KG1 (cell line): ENCODE measurements at places on chromosomes 7 and 10.

DNA sequence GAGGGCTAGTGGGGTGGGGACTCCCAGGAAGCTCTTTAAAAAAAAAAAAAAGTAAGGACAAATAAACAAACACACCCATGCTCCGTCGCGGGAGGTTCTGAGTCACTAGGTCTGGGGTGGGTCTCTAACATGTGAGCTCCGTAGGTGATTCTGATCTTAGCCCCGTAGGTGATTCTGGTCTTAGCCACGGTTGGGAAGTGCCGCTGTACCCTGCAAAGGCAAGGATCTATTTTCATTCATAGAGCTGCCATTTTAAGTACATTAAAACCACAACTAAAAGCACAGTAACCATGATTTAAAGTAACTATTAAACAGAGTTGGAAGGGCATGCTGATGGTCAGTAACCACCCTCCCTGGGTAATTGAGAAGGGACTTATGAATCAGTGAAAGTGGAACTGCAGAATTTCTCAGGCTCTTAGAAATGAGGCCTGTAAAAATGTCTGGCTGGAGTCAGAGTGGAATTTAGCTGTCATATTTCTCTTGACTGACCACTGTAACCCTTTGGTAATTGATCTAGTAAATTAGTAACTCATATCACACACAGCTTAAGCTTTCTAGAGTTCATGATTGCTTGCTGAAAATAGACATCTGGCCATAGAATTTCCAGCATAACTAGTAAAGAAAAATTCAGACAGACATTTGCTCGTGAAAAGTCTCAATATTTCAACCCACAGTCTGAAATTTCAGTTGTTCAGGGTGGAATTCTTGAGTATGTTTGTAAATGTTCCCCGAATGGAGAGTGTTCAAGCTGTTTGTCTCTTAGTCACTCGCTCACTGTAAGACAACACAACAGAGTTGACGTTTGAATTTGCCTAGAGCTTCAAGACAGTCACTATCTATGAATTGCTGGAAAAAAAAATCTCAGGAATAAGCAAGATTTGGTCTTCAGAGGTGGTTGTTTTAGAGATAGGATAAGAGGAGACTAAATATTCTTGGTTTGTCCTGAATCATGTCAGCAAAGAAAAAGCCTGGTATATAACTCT is 34.2 kb upstream of the TCF7L2 start:
- DNase-seq = no peak

DNA sequence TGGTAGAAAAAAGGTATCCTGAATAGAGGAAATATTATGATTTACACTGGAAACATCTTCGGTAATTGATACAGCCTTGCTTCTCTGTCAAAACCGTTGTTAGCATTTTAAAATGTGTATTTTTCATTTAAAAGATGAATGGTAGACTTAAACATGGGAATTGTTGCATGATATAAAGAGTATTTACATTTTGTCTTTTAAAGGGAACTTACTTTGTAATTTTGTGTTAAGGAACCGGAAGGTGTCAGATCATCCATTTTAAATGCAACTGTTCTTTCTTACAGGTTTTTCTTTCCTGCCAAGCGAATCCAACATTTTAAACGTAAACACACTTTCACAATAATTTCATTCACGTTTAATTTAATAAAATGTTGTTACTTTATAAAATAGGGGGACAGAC is 1.8 kb upstream of the IGF2BP3 start:
- no peak for DNase-seq

GRCh38 chr7:117731455-117731854 is 141.8 kb downstream of the CTTNBP2 start:
- DNase-seq = no peak

GRCh38 chr7:106205621-106206222 is 79.1 kb downstream of the NAMPT start:
- DNase-seq = no peak

DNA sequence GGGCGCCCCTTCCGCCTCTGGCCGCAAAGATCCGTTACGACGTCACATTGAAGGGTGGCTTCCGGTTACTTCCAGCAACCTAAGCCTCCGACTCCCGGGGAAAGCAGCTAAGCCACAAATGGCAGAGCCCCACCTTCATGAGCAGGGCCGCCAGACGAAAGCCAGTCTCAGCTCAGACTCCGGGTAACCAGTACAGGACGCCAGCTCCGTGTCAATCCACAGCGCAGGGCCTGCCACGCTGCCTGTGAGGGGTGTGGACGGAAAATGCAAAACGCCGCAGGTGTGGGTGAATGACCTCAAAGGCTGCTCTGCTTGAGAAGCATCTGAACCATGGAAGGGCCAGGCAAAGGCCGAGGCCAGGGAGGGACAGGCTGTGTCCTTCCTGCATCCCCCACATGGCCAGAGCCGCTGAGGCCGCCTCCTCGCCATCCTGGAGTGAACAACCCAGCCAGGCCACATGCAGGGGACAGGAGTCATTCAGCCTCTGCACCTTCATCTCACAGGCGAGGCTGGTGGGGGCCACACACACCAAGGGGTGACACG is 53.5 kb upstream of the PPP2R2D start:
- DNase-seq = no peak

- no peak for DNase-seq
Observed at GRCh38 chr7:98051118-98051744, 55.4 kb upstream of the LMTK2 start.

DNA sequence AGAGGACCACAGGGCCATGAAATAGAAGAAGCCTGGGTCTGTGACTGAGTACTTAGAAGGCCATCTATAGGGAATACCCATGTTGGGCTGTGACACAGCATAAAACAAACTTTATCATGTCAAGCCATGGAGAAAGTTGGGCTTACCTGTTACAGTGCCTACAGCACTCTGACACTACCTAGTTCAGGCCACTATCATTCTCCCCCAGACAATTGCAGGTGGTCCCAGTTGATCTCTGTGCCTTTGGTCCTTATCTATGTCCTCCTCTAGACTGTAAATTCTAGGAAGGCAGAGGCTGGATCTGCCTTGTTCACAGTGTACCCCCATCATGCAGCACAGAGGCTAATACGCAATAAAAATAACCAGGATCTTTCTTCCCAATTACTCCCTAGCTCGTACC is 69.1 kb downstream of the GCC1 start:
- no peak for DNase-seq

DNA sequence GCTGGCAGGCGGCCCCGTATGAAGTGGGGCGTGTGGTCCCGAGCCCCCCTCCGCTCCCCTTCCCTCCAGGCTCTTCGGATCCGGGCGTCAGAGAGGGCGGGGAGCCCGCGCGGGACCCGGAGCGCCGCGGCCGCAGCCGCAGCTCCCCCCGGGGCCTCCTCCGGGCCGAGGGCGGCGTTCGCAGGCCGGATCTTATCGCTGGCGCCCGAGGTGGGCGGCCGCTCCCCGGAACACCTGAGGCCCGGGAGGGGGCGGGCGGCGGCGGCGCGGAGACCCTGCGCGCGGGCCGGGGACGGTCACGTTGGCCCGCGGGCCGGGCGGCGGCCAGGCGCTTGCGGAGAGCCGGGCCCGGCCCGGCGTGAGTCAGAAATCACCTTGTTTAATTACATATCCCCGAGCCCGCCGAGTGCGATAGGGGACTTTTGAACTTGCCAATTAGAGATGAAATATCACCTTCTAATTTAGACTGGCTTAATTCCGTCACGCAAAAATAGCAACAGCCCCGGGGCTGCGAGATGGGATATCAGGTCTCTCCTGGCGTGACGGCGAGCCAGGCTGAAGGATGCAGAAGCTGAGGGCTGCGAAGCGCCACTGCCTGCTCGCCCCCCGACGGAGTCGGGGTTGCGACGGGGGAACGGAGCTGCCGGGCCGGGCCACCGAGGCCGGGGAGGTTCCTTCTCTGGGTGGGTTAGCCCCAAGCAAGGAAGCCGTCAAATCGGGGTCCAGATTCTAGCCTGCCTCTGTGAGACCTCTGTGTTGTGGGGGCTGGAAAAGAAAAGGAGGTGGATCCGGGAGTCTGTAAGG is 43.4 kb downstream of the LDB3 start:
- DNase-seq = peak; percentile 30

- no peak for DNase-seq
Observed at GRCh38 chr7:108234971-108235450, 104.8 kb upstream of the LAMB4 start.

GRCh38 chr7:89681448-89681847 is 472.8 kb upstream of the STEAP1 start:
- no peak for DNase-seq

DNA sequence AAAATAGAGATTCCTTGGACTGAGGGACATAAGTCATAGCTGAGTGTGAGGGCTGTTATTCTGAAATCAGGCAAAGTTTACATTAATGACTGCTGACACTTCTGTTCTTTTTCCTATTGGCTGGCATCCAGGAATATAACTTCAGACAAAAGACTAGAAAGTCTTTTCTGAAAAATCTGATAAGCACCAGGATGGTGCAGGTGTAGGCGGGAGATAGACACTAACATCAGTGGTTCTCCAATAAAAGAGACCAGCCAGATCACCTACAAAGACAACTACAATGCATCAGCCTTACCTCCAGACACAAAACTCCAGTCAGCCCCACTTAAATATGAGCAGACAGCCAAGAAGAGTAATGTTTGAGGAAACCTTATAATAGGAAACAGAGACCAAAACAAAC is 168.3 kb upstream of the LRGUK start:
- no peak for DNase-seq

GRCh38 chr10:15630353-15630752 is 89.4 kb downstream of the ITGA8 start:
- no peak for DNase-seq

DNA sequence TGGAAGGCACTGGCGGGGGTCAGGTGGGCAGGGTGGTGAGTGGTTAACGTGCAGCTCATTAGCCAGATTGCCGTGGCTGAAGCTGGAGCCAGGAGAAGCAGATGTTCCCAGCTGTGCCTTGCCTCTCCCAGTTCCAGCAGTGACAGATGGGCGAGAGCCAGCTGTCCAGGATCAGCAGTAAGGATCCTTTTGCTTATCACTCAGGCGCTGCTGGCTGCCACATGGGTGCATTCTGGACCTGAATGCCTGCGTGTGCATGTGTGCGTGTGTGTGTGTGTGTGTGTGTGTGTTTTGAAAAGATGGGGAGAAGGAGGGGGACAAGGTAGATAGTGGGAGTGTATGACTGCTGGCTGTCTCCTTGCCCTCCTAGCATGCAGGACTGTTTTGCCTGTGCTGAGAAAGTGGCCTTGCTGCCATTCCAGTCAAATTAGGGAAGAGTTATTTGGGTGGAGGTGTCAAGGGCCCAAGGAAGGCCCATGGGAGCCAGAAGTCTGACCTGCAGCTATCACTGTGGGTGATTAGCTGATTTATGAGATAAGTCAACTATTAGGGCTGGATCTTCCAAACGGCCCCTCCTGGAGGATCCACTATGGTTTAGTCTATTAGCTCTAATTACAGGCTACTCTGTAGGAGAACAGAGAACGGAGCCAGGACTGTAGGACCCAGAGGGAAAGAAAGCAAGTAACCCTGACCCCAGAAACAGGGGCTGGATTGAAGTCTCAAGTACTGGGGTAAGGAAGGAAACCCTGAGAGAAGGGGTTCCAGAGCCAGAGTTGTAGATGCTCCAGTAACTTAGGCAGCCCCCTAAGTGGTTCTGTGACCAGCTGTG is 3.3 kb downstream of the EPHA1 start:
- no peak for DNase-seq

DNA sequence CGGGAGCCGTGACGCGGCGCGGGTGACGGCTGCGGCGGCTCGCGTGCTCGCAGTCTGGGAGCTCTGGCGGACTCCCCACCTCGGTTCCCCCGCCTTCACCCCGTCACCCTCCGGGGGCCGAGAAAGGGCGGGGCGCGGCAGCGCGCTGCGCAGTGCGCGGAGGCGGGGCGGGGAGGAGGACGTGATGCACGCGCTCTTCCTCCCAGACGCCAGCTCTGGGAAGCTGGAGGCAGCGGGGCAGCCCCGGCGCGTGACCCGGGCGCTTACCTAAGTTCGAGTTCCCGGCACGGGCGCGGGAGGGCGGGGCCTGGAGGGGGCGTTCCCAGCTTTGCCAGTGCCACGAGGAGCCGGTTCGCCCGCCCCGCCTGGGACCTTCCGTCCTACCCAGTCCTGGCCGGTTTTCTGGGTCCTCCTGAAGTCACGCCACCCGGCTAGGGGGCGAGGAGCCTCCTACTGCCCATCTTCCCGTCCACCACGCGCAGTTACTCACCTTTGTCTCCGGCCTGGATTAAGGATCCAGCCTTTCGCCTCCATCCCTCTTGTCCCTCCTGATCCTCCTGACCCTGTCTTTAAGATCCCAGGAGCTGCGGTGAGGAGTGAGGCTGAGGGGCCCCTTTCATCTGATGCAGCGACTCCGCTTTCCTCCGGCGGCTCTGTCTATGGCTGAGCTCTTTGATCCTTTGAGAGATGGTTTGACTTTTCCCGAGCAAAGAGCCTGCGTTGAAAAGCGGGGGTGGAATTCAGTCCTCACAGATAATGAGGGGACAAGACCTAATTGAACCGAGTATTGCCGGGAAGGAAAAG is 470 bp upstream of the NAMPT start:
- DNase-seq = peak; percentile 88

- no peak for DNase-seq
Observed at GRCh38 chr7:105389088-105389650, 448 bp upstream of the SRPK2 start.

- DNase-seq = no peak
Observed at GRCh38 chr10:24193330-24193729, 15.6 kb upstream of the KIAA1217 start.

DNA sequence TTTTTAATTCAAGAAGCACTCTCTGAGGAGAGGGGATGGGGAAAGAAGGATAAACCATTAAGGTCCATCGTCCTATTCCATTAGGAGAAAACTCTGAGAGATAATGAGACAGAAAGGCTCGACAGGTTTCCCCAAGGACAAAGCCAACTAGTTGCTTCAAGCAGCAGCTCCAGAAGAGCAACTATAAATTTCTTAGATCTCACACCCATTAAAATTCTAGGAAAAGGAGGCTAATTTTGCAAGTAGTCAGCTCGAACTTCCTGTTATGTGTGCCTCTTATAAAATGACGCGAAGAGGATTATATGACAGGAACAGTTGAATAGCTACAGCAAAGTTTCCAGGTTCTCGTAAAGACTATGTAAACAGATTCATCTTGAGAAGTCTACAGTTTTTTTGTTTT is 52.0 kb upstream of the ST8SIA6 start:
- DNase-seq = peak; percentile 20

- DNase-seq = no peak
Observed at GRCh38 chr10:110058212-110058611, 50.4 kb downstream of the ADD3 start.

GRCh38 chr10:59027975-59028655 is 148.3 kb upstream of the PHYHIPL start:
- no peak for DNase-seq

- no peak for DNase-seq
Observed at GRCh38 chr10:69772933-69773704, 28.6 kb upstream of the COL13A1 start.

GRCh38 chr10:101903827-101904550 is 60.4 kb upstream of the KCNIP2 start:
- no peak for DNase-seq

DNA sequence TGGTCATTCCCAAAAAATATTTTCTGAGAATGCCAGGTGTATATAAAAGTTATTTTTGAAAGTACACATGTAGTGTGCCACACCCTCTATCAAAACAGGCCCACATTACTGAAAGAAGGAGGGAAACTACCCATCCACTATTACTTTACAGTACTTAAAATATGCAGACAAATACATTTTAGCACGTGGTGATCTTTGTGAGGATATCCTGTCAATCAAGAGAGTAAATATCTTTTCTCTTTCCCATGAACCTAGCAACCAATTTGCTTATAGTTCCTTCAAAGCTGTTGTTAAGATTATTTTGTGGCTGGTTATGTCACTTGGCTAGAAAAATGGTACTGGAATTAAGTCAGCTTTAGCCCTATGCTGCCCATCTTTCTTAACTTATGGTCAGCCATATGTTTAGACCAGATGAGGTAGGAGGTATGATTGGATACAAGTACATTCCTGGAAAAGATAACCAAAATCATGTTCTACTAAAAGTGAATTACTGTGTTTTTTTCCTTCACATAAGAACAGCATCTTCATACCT is 70.1 kb downstream of the AUTS2 start:
- no peak for DNase-seq
